ENCODE measurements at places on chromosomes 6 and 20.
A peak's percentile ranks its signal among the peaks of the same experiment; 100 is the strongest.

DNA sequence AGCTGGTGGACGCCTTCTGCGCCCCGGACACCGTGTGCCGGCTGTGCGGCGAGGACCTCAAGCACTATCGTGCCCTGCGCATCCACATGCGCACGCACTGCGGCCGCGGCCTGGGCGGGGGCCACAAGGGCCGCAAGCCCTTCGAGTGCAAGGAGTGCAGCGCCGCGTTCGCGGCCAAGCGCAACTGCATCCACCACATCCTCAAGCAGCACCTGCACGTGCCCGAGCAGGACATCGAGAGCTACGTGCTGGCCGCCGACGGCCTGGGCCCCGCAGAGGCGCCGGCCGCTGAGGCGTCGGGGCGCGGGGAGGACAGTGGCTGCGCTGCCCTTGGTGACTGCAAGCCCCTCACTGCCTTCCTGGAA, 82.7 kb downstream of the SSR1 start:
- DNase-seq: no peak

GRCh38 chr6:164346631-164347030, 932.1 kb downstream of the QKI start:
- no peak for DNase-seq

DNA sequence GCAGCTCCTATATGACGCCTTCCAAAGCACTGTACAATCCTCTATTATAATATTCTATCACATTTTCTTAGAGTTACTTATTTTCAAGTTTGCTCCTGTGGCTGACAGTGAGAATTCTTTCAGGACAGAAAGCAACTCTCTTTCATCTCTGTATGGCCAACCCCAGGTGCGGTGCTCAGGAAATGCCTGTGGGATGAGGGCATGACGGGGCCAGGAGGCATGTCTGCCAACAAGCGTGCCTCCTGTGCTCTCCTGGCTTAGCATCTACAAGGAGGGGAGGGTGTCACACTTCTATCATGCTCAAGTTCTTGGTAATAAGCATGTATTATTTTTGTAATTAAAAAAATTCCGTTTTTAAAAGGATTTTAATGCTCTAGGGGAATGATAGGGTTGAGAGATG, 11.4 kb downstream of the MRPL14 start:
- DNase-seq: no peak

DNA sequence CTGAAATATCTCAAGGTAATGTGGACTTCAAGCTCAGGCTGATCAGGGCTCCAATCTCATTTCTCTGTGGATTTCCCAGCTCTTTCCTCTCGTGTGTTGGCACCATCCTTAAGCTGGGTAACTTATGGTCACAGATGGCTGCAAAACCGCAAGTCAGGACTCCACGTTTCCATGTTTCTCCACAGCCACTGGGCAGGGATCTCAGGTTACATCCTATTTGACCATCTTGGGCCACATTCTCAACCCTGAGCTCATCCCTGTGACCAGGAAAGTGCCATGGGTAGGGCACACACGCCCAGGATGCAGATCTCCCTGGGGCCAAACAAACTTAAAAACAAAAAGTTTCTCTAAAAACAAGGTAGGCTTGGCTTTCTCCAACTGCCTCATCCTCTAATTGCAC, 15.4 kb downstream of the RPS6KA2 start:
- no peak for DNase-seq

GRCh38 chr20:35601990-35602389, 13.6 kb upstream of the SPAG4 start:
- no peak for DNase-seq

DNA sequence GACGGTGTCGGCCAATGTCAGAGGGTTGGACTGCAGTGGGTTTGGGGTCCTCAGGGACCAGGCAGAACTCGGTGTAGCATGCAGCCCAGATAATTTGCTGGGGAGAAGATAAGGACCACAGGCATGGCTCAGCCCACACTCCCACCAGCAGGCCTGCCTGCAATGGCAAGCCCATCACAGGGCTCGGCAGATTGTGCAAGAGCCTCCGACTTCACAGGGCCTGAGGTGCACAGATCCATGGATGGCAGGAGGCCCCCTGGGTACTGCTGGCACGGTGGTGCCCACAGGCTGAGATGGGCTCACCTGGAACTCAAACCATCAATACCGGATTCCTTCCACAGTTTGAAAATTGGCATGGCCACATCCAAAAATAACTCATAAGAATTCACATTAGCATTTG, 180.3 kb downstream of the TTLL2 start:
- DNase-seq: no peak

GRCh38 chr6:47663462-47664216, 34.7 kb upstream of the ADGRF4 start:
- DNase-seq: no peak

- DNase-seq: no peak
Observed at GRCh38 chr6:144086959-144087358, 8.4 kb downstream of the SF3B5 start.

GRCh38 chr6:39087197-39087596, 27.8 kb downstream of the SAYSD1 start:
- DNase-seq: no peak

- no peak for DNase-seq
Observed at GRCh38 chr6:81937296-81937937, 184.9 kb upstream of the TENT5A start.

DNA sequence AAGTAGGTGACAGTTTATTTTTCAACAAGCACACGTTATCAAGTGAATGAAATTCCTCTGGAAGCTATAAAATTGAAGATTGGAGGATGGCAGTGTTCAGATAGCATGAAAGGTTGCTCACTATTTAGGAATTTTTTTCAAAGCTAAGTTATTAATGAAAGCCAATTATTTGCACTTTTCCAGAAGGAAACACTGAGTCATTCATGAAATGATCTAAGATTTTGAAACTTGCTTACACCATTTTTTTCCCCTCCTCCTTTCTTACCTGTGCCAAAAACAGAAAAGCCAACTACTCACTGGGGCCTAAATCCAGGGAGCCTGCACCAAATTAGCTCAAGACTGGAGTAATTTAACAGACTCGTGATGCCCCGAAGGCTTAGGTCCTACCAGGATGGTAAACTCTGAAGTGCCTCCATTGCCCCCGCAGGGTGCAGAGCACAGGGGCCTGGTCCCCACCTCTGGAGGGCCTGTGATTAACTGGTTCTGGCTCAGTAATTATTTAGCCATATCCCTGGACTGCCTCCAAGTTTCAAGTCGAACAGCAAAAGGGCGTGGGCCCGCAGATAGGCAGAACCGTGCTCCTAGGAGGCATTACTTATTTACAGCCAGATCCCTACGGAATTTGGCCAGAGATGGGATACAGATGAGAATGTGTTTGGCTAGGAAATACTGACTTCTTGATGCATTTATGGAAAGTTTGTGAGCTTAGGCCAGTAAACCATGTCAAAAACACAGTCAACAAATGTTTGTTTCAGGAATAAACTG, 28.0 kb upstream of the ZNF217 start:
- DNase-seq: peak; percentile 60

DNA sequence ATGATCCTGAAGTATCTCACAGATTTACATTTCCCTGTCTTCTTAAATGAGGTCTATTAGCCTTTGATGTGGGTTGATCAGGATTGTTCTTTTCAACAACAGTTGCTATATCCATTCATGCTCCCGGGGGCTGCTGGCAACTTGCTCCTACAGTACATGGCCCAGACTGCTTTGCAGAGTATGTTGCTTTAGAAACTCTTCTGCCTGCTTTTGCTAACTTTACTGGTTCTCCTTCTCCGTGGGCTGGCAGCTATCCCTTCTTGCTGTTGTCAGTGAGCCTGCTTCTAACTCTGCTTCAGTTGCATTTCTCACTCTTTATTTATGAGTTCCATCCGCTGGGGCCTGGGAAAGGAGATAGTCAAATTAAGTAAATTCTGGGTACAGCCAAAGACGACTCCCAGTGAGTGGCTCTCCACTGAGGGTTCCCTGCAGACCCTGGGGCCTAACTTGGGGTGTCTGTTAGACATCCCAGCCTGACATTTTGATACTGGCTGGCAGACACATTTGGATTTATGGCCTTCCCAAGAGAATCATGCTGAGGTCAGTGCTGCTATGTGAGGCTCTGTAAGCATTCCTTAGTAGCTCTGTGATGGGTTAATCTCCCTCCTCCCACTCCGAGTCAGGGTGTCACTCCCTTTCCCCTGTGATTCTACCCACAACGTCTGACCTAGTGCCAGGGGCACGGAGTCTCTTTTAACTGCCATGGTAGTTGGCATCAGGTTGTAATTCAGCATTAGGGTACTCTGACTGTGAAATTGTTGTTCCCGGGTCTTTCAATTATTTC, 73.6 kb downstream of the SLX4IP start:
- DNase-seq: no peak

DNA sequence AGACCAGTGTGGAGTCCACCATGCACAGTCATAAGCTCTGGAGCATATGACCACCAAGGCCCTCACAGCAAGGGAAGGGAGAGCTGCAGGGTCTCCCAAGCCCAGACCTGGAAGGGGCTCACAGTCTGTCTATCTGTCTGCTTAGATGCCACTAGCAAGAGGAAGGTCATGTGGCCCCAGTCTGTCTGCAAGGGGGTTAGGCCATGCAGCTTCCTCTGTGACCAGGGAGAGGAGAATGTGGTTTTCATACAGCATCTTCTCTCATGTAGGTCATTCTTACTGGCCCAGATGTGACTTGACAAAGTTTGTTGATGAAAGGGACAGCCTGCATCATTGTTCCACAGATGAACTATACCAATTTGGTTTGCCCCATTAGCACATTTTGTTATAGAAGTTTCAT, 260.8 kb downstream of the FARS2 start:
- DNase-seq: no peak

DNA sequence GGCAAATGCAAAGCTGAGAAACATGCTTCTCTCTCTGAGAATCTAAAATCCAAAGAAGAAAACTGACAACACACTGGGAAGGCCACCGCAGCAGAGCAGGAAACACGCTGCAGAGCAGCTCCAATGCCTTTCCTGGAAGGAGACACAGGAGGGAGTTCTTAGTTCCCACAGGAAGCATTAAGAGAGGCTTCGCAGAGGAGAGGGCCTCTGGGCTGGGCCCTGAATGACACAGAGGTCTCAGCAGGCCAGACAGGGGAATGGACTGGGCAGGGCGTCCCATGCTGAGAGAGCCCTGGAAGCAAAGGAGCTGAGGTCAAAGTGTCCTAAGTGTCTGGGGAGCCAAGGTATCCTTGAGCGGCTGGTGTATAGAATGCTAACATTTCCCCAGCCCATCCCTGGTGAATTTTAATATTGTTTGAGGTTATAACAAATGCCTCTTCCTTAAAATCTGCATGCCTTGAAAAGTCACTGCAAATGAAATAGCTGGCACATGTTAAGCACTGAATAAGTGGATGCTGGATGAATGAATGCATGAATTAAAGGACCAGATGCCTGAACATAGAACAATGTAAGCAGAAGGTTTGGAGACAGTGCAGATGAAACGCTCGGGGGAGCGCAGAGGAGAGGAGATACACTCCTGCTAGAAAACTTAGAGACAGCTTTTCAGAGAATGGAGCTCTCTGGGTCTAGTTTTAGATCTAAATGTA, 110.0 kb upstream of the SYNDIG1 start:
- DNase-seq: no peak

DNA sequence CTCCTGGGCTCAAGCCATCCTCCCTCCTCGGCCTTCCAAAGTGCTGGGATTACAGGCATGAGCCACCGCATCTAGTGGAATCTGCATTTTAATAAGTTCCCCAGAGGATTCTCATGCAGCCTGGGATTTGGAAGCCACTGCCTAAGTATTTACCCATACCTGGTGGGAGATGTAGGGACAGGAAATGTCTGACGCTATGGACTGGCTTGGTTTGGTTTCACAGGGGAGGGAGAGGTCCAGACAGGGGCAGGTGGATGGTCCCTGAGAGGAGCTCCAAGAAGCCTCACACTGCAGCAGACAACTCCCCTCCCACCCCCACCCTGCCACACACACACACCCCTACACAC, 4.4 kb downstream of the VSTM2L start:
- no peak for DNase-seq

- DNase-seq: no peak
Observed at GRCh38 chr20:14800707-14801425, 463.5 kb upstream of the FLRT3 start.

GRCh38 chr6:144159223-144159622, 8.9 kb downstream of the STX11 start:
- DNase-seq: no peak

DNA sequence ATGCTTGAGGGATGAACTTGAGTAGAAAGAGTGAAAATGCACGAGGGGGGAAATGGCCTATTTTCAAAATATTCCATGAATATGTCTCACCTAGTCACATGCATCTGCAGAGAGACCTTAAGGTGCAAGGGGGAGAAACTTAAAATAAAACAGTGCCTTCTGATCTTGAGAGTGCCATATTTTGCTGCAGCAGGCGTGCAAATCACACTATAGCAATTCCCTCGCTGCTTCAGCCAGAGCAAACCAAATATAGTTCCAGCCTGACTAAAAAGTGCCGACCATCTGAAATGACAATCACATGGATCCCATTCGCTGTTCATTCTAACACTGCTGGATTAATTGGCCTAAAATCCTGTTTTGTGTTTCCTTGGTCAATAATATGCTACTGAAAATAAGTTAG, 26.3 kb downstream of the KIAA0319 start:
- DNase-seq: no peak

GRCh38 chr6:147585256-147585655, 76.8 kb downstream of the SAMD5 start:
- DNase-seq: no peak

DNA sequence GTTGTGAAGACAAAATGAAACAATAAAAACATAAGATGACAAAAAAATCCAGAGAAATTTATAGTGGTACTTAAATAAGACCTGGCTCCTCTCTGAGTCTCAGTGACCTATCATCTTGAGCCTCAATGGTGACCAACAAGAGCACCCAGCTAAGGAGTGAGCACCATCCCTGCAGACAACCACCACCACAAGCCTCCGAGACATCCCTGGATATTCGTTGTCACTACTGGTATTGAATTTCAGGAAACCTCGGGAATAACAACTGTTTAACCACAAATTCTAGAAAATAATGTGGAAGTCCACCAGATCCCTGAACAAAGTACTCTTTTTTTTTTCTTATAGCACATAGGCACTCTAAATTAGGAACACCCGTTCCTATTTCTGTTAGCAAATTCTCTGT, 32.2 kb upstream of the ADGRF5 start:
- no peak for DNase-seq

GRCh38 chr6:144559865-144560593, 274.9 kb downstream of the UTRN start:
- DNase-seq: no peak

GRCh38 chr6:52231406-52232127, 12.7 kb downstream of the IL17F start:
- DNase-seq: no peak

DNA sequence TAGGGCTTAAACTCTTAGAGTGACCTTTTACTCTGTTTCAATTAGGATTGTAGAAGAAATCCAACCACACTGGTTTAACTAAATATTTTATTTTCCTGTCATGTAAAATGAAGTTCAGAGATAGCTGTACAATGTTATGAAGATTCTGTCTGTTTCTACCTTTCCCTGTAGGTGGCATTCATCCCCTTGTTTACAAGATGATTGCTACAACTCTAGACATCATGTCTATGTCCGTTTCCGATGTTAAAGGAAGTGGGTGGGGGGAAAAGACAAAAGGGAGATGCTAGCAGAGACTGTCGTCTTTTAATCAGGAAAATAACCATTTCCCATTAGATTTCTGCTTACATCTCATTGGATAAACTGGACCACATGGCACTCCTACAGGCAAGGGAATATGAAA, 30.9 kb upstream of the RIMS1 start:
- no peak for DNase-seq
